H1 (cell line): ENCODE measurements at places on chromosomes 7 and 10.

GRCh38 chr7:114972567-114972966 is 50.7 kb downstream of the MDFIC start:
- DNase-seq = no peak

DNA sequence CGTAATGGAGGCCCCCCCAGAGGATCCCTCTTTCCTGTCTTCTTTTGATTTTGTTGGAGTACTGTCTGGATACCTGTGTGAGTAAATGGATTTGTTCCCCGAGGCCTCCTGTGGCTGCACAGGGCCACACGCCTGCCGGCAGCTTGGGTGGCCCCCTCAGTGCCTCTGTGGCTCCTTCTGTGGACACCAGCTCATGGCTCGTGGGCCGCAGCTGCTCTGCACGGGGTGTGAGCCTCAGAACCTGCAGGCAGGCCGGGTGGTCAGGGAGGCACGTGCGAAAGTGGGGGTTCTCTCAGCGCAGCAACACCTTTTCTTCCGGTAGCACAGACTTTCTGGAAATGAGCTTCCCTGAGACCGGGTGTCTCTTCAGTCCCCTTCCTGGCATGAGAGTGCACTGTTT is 70.3 kb downstream of the WDR37 start:
- DNase-seq = no peak

GRCh38 chr10:72355214-72355555 is 466 bp upstream of the DNAJB12 start:
- DNase-seq = no peak

GRCh38 chr10:107880185-107880584 is 715.7 kb upstream of the SORCS1 start:
- DNase-seq = peak; percentile 9

DNA sequence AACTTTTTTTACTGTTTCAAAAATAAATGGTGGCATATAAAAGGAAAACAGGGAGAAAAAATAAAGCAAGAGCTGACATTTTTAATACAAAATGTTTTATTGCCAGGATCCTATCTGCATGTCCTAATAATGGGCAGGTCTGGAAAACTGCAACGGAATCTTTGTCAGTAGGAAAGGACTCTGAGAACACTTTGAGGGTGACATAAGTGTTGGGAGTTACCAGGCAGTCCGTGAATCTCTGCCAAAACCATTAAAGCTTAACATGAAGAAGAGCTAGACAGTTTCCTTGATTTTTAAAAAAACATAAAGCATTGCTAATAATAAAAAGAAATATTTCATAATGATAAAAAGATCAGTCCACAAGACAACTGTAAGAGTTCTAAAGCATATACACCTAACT is 80.7 kb downstream of the AGMO start:
- DNase-seq = no peak

DNA sequence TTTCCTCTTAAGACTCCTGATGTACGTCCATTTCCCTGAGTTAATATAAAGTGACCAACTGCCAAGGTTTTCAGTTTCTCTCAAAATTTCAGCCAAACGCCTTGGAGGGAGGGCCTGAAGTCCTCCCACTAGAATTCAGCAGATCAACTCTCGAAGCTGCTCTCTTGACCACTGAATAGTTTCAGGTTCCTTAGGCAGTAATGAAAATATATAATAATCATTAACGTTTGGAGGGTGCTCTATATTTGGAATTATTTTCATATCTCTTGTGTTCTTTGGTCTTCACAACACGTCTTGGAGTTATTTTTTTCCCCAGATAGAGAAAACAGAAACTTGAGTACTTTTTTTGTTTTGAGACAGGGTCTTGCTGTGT is 123.6 kb upstream of the SFMBT2 start:
- DNase-seq = no peak
